ENCODE measurements at places on chromosomes 1 and 21.

GRCh38 chr1:115679141-115679611 is 37.4 kb downstream of the VANGL1 start:
- DNase-seq, result no peak

DNA sequence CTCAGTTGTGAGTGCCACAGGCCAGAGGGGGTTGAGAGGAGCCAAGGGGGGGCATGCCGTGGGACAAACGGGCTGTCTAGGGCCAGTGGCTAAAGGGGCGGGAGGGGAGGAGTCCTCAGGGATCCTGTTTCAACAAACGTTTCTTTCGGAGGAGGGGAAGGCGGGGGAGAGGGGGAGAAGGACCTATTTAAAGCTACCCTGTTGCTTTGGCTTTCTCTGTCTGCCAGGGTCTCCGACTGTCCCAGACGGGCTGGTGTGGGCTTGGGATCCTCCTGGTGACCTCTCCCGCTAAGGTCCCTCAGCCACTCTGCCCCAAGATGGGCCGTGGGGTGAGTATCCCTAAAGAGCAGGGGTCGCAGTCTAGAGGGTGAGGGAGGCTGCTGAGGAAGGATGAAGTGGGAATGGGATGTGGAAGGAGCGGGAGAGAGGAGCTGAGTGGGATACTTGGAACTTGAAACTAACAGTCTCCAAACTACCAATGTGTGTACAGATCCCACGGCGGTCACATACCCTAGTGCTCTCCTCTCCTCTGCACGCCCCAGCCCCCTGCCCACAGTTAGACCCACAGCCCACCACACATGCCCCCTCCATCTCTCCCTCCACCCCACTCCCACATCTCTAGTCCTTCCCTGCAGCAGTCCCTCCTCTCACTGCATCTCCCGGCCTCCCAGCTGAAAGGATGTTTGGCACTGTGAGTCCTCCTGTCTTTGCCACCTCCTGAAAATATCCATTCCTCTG is at the start of gene ATP1A2:
Gene ATP1A2, plus strand, starts transcription at position 215 of the 738 bp plus-strand sequence. Its CDS starts 103 bp downstream, at position 318.
- DNase-seq, result no peak

- no peak for DNase-seq
Observed at GRCh38 chr1:182714546-182714945, 30.2 kb upstream of the RGS8 start.

- no peak for DNase-seq
Observed at GRCh38 chr1:96349896-96350295, 371.7 kb upstream of the PTBP2 start.

DNA sequence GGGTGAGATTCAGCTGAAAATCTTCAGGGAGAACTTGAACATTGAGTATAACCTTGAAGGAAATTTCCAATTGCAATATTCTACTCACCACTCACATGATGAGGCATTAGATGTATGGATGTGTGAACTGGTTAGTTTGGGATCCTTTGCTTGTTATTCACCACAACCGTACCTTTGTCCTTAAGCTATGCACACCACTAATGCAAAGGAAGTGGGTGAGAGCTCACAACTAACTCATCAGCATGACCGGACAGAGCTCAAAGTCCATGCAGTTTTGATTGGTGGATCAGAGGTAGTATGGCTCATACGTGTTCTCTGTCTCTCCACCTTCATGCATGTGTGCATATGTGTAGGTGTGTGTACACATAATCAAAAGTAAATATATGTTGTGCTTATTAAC is 43.5 kb upstream of the MROH9 start:
- no peak for DNase-seq

Data from HAP-1 (cell line).